ENCODE measurements at places on chromosomes 6 and 20.

GRCh38 chr20:56422076-56422823, 10.2 kb downstream of the CASS4 start:
- no peak overlapping the region for H3K4me3 ChIP-seq
- no peak for ATAC-seq
- peaks cover 16% of the 10 kb centered on the region for H3K36me3 ChIP-seq
- H3K27me3 ChIP-seq, result no peaks in the 10 kb centered on the region
- H3K4me1 ChIP-seq, result peaks cover 6% of the 10 kb centered on the region
- H3K27ac ChIP-seq, result no peak overlapping the region

DNA sequence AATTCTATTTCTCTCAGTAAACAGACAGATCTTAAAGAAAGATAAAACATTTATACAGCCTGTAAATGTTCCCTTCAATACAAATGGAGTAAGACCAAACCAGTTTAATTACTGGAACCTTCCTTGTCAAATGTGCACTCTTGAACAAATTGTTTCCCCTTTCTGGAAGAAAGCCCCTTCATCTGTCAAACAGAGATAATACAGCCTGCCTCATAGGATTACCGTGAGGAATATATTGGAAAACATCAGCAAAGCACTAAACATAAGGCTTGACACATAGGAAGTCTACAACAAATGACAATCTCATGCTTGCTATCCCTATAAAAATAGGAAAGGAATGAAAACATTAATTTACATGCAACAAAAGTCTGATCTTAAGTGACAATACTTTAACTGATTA, 173.8 kb downstream of the PTPRK start:
- no peaks in the 10 kb centered on the region for H3K4me1 ChIP-seq
- no peaks in the 10 kb centered on the region for H3K27me3 ChIP-seq
- no peak overlapping the region for H3K27ac ChIP-seq
- ATAC-seq, result no peak
- no peaks in the 10 kb centered on the region for H3K36me3 ChIP-seq

GRCh38 chr6:137165375-137166246, 7.8 kb downstream of the IL22RA2 start:
- ATAC-seq, result peak; percentile 80
- peak overlapping the region; percentile 69 for H3K27ac ChIP-seq
- H3K36me3 ChIP-seq, result peaks cover 8% of the 10 kb centered on the region

DNA sequence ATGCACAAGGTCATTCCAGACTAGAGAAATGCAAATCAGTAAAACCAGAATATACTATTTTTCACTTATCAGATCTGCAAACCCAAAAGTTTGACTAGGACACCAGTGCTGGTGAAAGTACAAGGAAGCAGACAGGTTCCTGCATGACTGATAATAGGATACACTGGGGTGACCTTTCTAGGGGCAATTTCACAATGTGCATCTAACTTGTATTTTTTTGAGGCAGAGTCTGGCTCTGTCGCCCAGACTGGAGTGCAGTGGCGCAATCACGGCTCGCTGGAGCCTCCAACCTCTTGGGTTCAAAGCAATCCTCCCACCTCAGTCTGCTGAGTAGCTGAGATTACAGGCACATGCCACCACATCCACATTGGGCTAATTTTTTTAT, 11.4 kb downstream of the COMMD7 start:
- no peaks in the 10 kb centered on the region for H3K27me3 ChIP-seq
- peaks cover 10% of the 10 kb centered on the region for H3K4me1 ChIP-seq
- no peak for ATAC-seq
- H3K36me3 ChIP-seq, result peaks cover 36% of the 10 kb centered on the region

DNA sequence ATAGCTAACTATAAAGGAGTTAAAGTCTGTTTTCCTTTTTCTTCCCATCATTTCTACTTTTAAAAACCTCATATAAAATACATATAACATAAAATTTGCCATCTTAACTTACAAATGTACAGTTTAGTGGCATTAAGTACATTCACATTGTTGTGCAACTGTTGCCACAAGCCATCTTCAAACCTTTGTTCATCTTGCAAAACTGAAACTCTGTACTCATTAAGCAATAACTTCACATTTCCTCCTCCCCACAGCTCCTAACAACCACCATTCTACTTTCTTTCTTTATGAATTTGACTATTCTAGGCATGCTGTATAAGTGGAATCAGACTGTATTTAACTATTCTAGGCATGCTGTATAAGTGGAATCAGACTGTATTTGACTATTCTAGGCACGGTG, 4.5 kb downstream of the CCDC170 start:
- H3K27me3 ChIP-seq, result peaks cover 45% of the 10 kb centered on the region
- no peak overlapping the region for H3K27ac ChIP-seq
- ATAC-seq, result no peak
- H3K36me3 ChIP-seq, result no peaks in the 10 kb centered on the region
- peaks cover 29% of the 10 kb centered on the region for H3K4me1 ChIP-seq

- H3K4me3 ChIP-seq, result no peak overlapping the region
- no peaks in the 10 kb centered on the region for H3K27me3 ChIP-seq
- peaks cover 10% of the 10 kb centered on the region for H3K4me1 ChIP-seq
- peak; percentile 59 for ATAC-seq
Measured at GRCh38 chr6:53492860-53493634, 51.9 kb downstream of the GCLC start.

DNA sequence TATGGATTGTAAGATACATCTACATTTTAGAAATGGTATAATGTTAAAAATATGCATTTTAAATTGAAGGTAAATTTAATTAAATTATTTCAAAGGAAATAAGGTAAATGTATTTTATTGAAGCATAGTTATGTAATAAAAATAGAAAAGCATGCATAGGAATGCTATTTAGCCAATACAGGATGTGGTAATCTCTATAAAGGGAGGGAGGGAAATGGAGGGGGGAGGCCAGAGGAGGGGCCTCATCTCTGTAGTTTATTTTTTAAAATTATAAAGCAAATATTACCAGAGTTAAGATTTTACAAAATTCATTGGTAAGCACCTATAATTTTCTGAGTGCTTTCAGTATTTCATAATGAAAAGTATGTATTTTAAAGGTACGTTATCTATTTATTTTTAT, 27.2 kb downstream of the SLC16A10 start:
- H3K36me3 ChIP-seq, result no peaks in the 10 kb centered on the region
- no peak for ATAC-seq
- H3K27ac ChIP-seq, result no peak overlapping the region
- no peaks in the 10 kb centered on the region for H3K4me1 ChIP-seq
- H3K4me3 ChIP-seq, result no peak overlapping the region
- H3K27me3 ChIP-seq, result peaks cover 13% of the 10 kb centered on the region

- H3K27ac ChIP-seq, result no peak overlapping the region
- H3K4me3 ChIP-seq, result no peak overlapping the region
- no peak for ATAC-seq
- peaks cover 26% of the 10 kb centered on the region for H3K4me1 ChIP-seq
- no peaks in the 10 kb centered on the region for H3K36me3 ChIP-seq
Measured at GRCh38 chr6:47248446-47248845, 61.3 kb downstream of the TNFRSF21 start.

DNA sequence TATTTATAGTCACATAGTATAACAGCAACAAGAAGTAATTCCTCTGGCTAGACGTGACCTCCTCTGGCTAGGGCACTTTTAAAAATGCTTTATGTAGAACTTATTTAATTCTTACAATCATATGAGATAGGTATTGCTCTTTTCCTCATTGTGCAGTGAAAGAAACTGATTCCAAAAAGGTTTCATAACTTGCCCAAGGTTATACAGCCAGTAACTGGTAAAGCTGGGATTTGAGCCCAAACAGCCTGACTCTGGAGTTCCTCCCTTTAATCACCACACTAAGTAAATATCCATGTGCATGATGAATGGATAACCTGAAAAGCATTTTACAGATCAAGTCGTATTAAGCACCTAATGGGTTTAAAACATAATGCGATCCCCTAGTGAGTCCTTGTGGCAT, 214.6 kb downstream of the PRL start:
- no peaks in the 10 kb centered on the region for H3K36me3 ChIP-seq
- H3K4me1 ChIP-seq, result no peaks in the 10 kb centered on the region

GRCh38 chr6:146912730-146913685, 291.2 kb upstream of the STXBP5 start:
- H3K27ac ChIP-seq, result no peak overlapping the region
- H3K27me3 ChIP-seq, result peaks cover 18% of the 10 kb centered on the region
- ATAC-seq, result no peak
- H3K4me3 ChIP-seq, result no peak overlapping the region

DNA sequence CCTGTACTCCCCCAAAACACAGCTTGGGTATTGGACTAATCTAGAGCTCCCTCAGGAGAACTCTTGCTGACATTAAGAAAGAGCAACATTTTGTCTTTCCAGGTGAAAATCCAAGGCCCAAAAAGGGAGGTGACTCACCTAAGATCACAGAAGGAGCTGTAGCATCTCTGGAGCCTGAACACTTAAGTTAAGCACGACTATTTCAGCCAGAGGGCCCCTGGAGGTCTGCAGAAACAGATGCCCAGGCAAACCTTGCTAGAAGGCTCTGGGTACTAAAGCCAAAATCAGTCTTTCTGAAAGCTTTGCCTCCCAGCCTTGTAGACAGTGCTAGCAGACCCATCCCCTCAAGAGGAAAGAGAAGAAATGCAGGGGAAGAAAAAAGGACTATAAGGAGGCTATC, 8.8 kb downstream of the EDN1 start:
- ATAC-seq, result no peak
- H3K27me3 ChIP-seq, result peaks cover 6% of the 10 kb centered on the region
- H3K4me1 ChIP-seq, result no peaks in the 10 kb centered on the region
- H3K36me3 ChIP-seq, result peaks cover 6% of the 10 kb centered on the region
- no peak overlapping the region for H3K4me3 ChIP-seq

DNA sequence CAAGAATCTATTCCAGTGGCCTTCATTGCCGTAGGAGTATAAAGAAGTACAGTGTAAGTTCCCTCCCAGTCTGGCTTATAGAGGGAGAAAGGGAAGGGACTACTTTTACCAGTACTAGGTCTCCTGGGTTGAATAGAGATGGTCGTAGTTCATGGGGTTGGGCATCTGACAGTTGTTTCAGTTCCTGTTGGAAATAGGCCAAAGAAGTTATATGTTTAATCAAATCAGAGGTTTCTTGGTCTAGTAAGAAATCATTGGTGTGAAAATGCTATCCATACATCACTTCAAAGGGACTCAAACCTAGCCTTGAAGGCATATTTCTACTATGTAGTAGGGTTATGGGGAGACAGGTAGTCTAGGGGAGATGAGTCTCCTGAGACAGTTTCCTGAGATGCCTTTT, 45.6 kb upstream of the MAN1A1 start:
- ATAC-seq, result no peak
- H3K36me3 ChIP-seq, result peaks cover 11% of the 10 kb centered on the region
- no peak overlapping the region for H3K4me3 ChIP-seq
- peaks cover 11% of the 10 kb centered on the region for H3K27me3 ChIP-seq
- H3K27ac ChIP-seq, result no peak overlapping the region
- H3K4me1 ChIP-seq, result peaks cover 14% of the 10 kb centered on the region

DNA sequence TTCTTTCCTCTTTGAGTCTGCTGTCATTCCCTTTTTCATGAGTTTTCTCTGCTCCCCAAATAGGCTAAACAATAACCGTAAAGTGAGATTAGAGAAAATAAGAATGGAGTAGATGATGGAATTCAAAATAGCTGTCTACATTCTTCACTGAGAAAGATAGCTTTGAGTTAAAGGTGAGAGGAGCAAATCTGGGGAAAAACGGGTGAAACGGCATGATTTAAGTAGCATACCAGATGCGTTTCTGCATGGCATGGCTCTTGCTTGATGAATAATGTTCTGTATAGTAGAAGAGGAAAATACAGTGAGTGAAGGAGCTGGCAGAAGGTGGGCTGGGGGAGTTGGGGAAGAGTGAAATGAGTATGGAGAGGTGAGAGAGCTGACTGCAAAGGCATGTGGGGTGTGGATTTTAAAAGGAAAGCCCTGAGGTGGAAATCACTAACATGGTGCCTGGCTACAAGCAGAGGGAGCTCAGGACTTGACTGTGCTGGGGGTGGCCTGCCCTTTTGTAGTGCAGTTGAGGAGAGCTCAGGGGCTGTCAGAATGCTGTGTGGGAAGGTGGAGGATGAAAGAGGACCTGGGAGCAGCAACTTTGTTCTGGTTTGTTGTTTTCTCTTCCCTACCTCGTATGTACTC, 8.8 kb downstream of the BICRAL start:
- H3K4me3 ChIP-seq, result peak overlapping the region; percentile 21
- H3K27me3 ChIP-seq, result no peaks in the 10 kb centered on the region
- ATAC-seq, result no peak
- H3K36me3 ChIP-seq, result peaks cover 13% of the 10 kb centered on the region
- peaks cover 30% of the 10 kb centered on the region for H3K4me1 ChIP-seq

DNA sequence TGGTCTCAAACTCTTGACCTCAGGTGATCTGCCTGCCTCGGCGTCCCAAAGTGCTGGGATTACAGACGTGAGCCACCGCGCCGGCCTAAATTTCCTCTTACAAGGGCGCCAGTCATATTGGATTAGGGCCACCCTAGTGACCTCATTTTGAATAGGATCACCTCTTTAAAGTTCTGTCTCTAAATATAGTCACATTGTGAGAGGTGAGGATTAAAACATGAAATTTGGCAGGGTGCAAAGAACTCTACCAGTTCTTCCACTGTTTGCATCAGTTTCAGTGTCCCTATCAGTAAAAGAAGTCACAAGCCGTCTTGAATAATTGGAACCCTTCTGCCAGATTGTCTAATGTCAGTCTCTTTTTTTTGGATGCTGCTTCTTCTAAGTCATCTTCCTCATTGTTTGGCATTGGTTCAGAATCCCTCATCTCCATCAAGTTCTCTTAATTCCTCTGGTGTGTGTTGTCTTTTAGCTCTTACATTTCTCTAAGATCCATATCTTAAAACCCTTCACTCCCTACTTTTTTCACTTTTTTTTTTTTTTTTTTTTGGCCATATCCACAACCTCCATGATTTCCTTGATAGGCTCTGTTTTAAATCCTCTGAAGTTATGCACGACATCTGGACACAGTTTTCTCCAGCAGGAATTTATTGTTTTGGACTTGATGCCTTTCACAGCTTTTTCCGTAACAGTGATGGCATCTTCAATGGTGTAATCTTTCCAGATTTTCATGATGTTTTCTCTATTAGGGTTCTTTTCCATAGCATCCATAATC, 56.8 kb downstream of the NCOA3 start:
- no peak overlapping the region for H3K4me3 ChIP-seq
- peak overlapping the region; percentile 23 for H3K27ac ChIP-seq
- H3K27me3 ChIP-seq, result no peaks in the 10 kb centered on the region
- no peak for ATAC-seq
- H3K36me3 ChIP-seq, result peaks cover 17% of the 10 kb centered on the region

GRCh38 chr20:13492001-13492481, 146.7 kb downstream of the TASP1 start:
- no peaks in the 10 kb centered on the region for H3K4me1 ChIP-seq
- no peak overlapping the region for H3K27ac ChIP-seq
- no peak for ATAC-seq
- H3K27me3 ChIP-seq, result no peaks in the 10 kb centered on the region

GRCh38 chr6:167093922-167094432, 28.9 kb upstream of the CCR6 start:
- peak overlapping the region; percentile 87 for H3K4me3 ChIP-seq

- H3K4me1 ChIP-seq, result no peaks in the 10 kb centered on the region
- no peak for ATAC-seq
- H3K27me3 ChIP-seq, result peaks cover 9% of the 10 kb centered on the region
- H3K36me3 ChIP-seq, result no peaks in the 10 kb centered on the region
- no peak overlapping the region for H3K4me3 ChIP-seq
- no peak overlapping the region for H3K27ac ChIP-seq
Measured at GRCh38 chr20:13865156-13865555, 80.3 kb downstream of the NDUFAF5 start.
